Fibroblast of lung (primary cell): ENCODE measurements at places on chromosomes 1 and 21. TPM values are rescaled to one million over a fixed set of nuclear protein-coding genes. Genes with fewer than 3 reads are reported as not detected.
A peak's percentile ranks its signal among the peaks of the same experiment; 100 is the strongest.

DNA sequence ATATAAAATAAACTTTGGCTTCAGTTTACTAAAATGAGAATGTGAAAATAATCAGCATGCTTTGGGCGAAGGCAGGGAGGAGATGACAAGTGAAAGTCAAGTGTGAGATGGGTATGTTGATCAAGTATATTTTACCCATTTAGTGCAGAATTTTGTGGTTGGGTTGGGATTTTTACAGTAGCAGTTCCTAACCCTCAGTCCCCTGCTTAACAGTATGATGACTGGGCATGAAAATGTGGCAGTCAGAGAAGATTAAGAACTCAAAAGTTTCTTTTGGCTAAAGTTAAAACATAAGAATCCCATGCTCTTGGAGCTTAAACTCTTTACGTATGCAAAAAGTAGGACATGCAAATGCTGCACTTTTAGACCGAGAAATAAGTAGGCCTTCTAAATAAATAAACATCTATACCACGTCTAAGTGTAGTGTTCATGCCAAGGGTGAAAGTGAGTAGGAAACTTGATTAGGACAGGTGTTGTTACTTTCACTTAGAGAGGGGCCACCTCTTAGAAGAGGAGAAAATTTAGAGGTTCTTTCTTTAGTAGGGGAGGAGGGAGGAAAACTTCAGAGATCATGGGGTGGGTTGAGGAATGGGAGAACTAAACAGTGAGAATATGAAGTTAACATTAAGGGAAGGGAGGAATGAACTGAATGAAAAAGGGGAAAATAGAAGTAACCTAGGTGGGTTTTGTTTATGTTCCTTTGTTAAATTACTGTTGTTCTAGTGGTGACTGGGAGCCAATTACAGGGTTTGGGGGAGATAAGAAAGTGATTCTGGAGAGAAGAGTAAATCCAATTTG, 127.8 kb downstream of the OSBPL9 start:
- no peaks in the 10 kb centered on the region for H3K4me1 ChIP-seq
- no peak overlapping the region for H3K4me3 ChIP-seq

The KRTAP13-2 gene
- polyA plus RNA-seq = not detected in 2 replicates

- no peak for DNase-seq
- H3K4me3 ChIP-seq = no peak overlapping the region
- H3K4me1 ChIP-seq = no peaks in the 10 kb centered on the region
- no peaks in the 10 kb centered on the region for H3K36me3 ChIP-seq
- no peak overlapping the region for H3K27ac ChIP-seq
These were observed 102.2 kb downstream of the FCRL5 start for GRCh38 chr1:157450106-157450505.

DNA sequence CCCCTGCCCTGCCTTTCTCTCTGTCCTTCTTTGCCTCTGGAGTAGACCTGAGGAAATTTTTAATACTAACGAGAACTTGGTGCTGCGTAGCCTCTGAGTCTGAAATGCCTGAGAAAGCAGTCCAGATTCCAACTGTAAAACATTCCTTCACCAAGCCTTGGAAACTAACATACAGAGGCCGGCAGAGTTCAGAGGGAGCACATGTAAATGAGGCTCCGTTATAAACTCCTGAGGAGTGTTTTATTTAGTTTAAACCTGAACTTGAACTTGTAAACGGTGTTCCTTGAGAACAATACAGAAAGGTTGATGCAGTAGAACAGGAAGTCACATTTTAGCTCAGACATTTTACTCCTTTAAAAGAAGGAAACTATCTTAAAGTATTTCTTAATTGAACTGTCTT, 280.7 kb downstream of the TM2D1 start:
- H3K4me3 ChIP-seq = no peak overlapping the region
- DNase-seq = no peak
- H3K36me3 ChIP-seq = no peaks in the 10 kb centered on the region
- H3K4me1 ChIP-seq = no peaks in the 10 kb centered on the region
- no peaks in the 10 kb centered on the region for H3K27me3 ChIP-seq

DNA sequence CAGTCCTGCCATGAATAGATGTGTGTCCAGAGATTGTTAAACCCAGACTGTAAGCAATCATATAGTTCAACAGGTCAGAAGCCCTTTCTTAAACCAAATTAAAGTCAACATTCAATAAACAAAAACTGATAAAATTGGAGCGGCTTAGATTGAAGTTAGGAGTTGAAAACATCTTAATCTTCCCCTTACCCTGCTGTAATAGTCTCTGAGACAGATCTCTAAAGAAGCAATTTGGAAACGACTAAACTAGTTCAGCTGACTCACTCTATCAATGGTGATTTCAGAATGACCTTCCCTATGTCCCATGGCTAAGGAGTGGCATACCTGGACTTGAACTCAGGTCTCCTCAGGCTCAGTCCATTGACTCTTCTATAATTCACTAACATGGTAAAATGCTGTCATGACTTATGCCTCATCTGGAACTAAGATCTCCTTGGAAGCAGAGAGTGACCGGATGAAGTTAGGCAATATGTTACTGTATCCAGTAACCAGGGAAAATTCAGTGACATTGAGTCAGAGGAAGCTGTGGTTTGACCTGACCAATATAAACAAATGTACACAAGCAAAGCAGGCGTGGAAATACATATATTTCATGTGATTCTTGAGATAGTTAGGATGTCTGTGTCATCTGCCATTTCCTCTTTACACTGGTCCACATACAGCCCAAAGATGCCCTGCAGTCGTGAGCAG, 30.1 kb downstream of the SGIP1 start:
- DNase-seq = peak; percentile 98
- H3K27me3 ChIP-seq = no peaks in the 10 kb centered on the region
- H3K27ac ChIP-seq = peak overlapping the region; percentile 97
- H3K4me1 ChIP-seq = peaks cover 19% of the 10 kb centered on the region
- no peaks in the 10 kb centered on the region for H3K36me3 ChIP-seq
- peak overlapping the region; percentile 46 for H3K4me3 ChIP-seq

DNA sequence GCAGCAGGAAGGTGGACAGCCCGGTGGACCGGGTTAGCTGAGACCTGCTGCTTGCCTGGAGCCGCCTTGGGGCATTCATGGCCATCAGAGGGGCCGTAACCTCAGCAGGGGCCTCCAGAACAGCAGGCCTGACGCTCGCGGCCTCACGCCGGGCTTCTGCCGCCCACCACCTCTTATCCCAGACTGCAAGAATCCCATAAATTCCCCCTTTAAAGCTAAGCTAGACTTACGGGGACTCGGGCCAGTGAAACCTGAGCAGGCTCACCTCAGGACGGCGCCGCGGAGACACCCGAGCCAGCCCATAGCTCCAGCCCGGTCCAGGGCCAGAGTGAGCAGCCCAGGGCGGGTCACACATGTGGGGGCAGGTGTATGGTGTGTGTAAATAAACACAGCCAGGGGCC, 132.3 kb downstream of the GLIS1 start:
- no peaks in the 10 kb centered on the region for H3K36me3 ChIP-seq
- no peaks in the 10 kb centered on the region for H3K27me3 ChIP-seq
- no peak for DNase-seq
- no peak overlapping the region for H3K27ac ChIP-seq
- no peaks in the 10 kb centered on the region for H3K4me1 ChIP-seq

GRCh38 chr1:228882041-228882770, 146.9 kb downstream of the RHOU start:
- no peak overlapping the region for H3K27ac ChIP-seq
- H3K4me3 ChIP-seq = no peak overlapping the region
- H3K27me3 ChIP-seq = no peaks in the 10 kb centered on the region
- DNase-seq = no peak
